Activated T-cell treated with anti-CD3 and anti-CD28 coated beads for 1 hour (primary cell): ENCODE measurements at places on chromosomes 2 and 18.

DNA sequence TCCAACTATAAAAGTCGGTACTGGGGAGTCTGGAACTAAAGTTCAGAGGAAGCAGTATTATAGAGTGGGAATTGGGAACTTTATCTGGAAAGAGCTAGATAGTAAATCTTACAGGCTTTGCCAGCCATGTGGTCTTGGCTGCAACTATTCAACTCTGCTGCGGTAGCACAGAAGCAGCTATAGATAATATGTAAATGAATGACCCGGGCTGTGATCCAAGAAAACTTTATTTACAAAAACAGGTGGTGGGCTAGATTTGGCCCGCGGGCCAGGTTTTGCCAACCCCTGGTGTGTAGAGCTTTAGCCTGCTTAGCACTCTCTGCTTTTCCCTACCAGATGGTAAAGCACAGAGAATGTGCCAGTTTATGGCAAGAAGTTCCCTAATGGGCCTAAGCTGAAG, 70.8 kb downstream of the TNP1 start:
- DNase-seq, result no peak

DNA sequence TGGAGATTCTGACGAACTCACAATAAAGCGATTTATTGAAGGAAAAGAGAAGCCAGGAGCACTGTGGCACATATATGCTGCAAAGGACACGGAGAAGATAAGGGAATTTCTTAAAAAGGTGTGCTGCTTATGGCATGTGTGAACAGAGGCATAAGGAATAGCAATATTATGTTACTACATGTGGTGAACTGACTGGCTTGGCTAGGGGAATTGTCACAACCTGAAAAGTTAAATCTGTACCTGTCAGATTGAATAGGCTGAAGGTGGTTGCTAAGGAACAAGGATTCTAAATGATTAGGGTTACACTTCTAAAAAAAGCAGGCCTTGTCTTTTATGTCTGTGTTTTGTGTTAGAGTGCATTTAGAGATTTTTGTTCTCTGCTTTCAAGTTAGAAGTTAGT, 48.4 kb downstream of the KDM3A start:
- no peak for DNase-seq

DNA sequence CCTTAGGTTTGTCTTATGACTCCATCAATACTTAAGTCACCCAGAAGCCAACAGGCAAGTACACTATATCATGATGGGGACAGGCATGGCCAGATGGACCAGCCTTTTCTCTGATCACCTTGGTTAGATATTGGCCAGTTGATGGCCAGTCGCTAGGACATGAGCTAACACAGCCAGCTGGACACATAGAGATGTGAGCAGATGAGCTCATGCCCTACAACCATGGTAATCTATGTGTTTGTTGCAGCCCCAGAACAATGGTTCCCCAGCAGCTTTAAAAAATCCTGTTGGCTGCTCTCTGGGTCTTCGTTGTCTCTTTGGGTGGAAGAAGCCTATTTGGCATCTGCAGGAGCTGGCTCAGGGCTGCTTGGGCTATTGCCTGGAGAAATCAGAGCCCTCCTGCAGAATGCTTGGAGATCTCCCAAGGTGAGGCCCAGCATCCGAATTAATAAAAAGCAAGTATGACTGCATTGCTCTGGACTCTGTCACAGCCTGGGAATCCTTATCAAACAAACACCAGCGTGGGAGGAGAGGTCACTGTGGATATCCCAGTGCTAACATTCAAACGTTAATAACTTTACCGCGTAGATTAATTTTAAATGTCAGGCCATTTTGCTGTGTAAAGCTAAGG, 62.3 kb upstream of the KLHL29 start:
- no peak for DNase-seq

- no peak for DNase-seq
Observed at GRCh38 chr2:147033044-147033443, 811.8 kb upstream of the ACVR2A start.

- no peak for DNase-seq
Observed at GRCh38 chr2:138201286-138201685, 237.0 kb downstream of the HNMT start.

- no peak for DNase-seq
Observed at GRCh38 chr2:226847090-226847489, 11.2 kb downstream of the RHBDD1 start.

DNA sequence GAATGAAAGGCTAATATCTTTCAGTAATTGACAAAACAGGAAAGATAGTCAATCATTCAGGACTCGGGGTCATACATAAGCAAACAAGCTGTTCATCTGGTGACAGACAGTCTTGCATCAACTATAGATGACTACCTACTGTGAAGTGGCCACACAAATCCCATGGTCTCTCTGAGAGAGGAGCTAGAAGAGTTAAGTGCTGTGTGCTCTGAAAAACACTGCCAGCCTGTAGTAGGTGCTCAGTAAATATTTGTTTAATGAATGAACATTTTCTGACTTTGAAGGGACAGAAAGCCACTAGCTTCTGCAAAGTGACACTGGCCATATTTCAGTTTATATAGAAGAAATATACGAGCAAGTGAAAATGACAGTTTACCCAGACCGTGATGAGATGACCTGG, 184.0 kb upstream of the CHAC2 start:
- no peak for DNase-seq

DNA sequence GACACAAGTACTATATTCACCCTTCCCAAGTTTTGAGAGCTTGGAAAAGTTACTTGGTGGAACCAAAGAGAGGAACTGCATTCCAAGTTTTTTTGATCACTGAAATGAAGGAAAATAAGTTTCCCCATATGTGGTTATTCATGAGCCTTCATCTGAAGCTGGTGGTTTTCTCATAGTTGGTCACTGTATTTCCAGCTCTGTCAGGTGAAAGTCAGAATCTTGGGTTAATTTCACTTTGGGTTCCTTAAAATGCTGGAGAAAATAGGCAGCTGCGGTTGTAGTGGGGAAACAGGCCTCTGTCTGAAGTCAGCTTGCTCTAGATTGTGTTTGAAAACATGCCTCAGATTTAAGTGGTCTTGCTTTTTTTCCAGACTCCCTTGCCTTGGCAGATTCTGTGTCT, 200.5 kb downstream of the HRH4 start:
- DNase-seq, result no peak

GRCh38 chr2:219912491-219912921, 285.1 kb downstream of the SLC4A3 start:
- DNase-seq, result no peak

GRCh38 chr2:232795920-232796319, 19.6 kb upstream of the KCNJ13 start:
- no peak for DNase-seq

GRCh38 chr2:122191331-122191730, 435.9 kb downstream of the TSN start:
- no peak for DNase-seq

- DNase-seq, result no peak
Observed at GRCh38 chr2:159279700-159280099, 6.8 kb downstream of the WDSUB1 start.

GRCh38 chr2:21318263-21318662, 194.5 kb downstream of the TDRD15 start:
- DNase-seq, result no peak

GRCh38 chr2:45299361-45299760, 290.1 kb upstream of the SIX2 start:
- DNase-seq, result no peak

- no peak for DNase-seq
Observed at GRCh38 chr2:29450596-29451222, 335.5 kb downstream of the CLIP4 start.

GRCh38 chr18:48838921-48839818, 111.6 kb downstream of the SMAD7 start:
- no peak for DNase-seq

DNA sequence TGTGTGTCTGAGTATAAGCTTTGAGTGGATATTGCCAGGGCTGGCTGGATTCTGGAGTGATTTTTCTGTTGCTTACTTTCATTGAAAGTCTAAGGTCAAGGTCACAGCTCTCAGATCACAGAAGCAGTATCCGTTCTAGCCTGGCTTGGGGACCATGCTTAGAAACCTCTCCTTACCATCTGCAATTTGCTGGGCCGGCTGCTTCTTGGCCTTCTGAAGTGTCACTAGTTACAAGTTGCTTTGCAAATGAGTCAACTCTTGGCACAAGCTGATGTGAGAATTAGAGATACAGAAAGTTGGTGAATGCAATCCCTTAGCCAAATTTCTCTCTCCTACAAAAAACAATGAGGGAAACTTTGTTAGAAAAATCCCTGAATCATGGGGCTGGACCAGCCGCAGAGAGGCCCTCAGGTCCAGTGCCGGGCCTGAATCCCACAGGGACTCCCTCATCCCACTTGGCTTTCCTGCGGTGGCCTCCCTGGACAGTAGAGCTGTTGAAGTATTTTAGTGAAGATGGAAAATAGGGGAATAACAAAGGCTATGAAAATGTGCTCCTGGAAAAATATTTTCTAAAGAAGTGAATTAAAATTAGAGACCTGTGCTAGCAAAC, 92.7 kb upstream of the CNGA3 start:
- DNase-seq, result no peak

DNA sequence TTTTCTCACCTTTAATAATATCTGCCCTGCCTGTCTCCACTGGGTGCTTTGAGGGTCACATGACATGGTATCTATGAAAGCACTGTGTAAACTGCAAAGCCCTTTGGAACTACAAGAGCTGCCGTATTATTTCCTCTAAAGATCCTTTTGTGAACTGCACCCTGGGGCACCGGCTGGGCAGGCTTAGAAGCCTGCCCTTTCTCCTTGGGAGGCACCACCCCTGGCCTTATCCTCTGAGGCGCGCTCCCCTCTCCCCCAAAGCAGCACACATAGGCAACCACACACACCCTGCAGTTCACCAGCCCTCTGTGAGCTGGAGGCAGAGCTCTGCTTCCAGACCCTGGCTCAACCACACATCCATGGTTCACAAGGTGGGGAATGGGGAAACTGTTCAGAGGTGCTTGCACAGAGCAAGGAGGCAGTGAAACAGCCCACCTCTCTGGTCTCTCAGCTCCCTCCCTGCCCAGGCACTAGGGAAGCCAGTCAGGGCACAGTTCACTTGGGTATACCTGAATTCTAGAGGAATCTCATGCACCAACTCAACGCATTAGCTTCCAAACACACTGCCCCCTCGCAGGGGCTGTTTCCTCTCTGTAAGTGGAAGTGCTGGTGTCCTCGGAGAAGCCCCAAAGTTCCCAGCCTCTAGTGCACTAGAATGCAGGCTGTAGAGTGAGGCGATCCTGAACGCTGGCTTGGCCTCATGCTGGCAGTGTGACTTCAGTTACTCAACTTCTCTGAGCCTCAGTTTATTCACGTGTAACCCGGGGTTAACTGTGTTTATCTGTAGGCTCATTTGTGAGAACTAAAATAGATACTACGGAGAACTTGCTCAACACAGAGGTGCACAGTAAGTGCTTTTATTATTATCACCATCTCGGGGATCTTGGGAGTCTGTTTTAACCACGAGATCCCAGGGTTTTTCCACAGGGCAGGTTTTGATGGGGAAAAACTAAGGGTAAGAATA, 11.0 kb downstream of the SIGLEC15 start:
- no peak for DNase-seq

DNA sequence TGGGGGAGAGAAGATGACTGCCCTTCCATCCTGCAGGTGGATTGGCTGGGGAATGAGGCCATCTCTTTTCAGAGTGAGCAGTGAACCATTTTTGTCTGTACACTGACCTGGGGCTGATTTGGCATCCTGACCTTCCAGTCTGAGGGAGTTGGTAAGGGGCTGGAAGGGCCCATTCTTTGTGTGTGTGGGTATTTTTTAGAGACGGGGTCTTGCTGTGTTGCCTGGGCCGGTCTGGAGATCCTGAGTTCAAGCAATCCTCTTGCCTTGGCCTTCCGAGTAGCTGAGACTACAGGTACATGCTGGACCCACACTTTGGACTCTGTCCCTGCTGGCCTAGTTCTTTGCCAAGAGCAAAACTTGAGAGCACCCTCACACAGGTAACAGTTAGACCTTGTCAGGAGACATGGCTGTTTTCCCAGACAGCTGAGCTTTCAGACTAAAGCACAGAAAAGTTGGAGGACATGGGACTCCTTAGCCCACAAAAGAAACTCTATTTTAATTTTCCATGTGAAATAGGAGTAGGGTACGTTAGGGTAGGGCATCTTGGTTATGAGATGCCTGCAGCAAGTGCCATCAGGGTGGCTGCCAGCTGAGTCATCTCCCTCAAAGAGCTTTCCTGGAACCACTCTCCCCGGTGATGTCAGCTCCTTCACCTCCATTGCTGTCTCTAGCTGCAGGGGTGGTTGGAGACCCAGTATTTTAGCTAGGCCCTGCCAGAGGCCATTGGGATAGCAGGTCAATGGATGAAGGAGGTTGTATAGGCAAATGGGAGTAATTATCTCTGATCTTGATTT, 60.7 kb downstream of the DGKD start:
- DNase-seq, result no peak

DNA sequence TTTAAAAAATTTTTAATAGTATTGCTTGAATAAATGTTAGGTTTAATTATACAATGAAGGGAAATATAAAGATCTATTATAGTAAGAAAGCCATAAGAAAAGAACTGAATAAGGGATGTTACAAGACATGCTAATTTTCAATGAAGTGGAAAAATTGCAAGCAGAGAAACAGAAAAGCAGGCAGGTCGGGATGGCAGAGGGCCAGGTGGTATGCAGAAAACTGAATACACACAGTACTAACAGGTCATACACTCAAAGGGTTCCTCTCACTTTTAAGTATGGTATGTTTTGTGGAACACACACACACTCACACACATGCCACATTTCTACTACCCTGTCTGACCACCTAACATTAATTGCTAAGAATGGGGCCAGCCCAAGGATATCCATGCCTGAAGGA, 76.7 kb upstream of the DTNA start:
- no peak for DNase-seq

DNA sequence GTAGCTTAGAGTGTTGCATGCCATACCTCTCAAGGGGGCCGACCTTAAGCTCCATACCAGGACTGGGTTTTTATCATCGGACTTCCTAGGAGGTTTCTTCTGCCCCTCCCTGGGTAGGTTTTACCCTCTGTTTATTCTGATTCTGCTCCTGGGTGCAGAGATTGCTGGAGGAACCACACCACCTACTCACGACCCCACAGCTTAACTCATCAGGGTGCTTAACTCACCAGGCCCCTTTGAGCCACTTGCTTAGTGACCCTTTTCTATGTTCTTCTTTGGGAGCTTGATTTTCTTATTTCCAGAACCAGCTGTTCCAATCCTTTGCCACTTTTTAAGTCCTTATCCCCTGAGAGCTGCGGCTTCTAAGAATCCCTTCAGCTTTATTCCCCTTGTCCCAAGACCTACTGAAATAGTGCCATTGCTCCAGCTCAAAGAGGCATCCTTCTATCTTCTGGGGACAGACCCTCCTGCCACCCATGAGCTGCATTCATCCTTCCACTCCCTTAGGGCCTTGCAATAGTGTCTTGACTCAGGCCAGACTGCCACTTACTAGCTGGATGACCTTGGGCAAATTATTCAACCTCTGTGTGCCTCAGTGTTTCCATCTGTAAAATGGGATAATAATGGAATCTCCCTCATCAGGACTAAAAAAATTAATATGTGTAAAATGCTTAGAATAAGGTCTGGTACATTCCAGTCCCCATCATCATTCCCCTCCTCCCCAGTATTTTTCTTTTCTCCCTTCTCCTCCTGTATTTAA, 5.8 kb downstream of the OXER1 start:
- DNase-seq, result no peak

DNA sequence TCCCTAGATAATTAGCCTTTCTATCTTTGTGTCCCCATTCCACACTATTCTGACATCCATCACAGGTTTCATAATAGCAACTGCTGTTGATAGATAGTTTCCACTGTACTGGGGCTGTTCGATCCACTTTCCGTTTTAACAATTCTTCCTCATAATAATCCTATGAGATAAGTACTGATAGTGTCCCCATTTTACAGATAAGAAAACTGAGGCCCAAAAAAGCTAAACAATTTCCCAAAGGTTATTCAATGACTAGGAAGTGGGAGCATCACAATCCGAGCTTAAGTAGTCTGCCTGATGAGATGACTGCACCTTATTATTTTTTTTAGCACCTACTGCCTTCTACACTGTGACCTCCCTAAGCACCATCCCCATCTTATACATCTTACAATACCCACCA, 569.2 kb downstream of the STK39 start:
- DNase-seq, result no peak
